ENCODE measurements at places on chromosomes 3 and 15.

DNA sequence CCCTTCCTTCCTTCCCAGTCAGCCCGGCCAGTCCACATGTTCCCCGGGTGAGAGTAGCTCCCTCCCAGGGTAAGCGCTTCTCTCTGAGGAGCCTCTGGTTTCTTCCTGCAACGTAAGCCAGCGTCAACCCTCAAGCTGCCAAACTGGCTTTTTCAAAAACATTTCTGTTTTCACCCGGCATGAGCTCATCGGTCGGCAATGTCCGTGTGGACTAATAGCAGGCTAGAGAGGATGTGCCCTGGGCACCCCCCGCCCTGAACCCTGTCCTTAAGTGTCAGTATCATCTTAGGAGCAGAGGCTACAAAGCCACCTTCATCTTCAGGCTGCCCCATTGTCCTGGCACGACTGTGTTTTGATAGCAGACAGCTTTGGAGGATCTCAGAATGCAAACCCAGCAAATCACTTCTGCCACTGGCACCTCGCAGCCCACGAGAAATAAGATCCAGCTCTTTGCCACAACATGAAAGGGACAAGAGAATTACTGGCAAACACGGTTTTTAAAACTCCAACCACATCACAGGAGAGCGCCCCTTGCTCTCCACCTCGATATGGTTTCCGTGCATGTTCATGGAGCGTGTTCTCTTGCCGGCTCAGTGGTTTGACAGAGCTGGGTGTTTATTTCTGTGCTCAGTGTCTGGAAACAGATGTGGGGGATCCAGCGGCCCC lies 9.9 kb downstream of the ALDH1A3 start:
- peak; percentile 57 for DNase-seq

- DNase-seq: no peak
These were observed 288.7 kb downstream of the SOX2 start for GRCh38 chr3:182000447-182000846.

DNA sequence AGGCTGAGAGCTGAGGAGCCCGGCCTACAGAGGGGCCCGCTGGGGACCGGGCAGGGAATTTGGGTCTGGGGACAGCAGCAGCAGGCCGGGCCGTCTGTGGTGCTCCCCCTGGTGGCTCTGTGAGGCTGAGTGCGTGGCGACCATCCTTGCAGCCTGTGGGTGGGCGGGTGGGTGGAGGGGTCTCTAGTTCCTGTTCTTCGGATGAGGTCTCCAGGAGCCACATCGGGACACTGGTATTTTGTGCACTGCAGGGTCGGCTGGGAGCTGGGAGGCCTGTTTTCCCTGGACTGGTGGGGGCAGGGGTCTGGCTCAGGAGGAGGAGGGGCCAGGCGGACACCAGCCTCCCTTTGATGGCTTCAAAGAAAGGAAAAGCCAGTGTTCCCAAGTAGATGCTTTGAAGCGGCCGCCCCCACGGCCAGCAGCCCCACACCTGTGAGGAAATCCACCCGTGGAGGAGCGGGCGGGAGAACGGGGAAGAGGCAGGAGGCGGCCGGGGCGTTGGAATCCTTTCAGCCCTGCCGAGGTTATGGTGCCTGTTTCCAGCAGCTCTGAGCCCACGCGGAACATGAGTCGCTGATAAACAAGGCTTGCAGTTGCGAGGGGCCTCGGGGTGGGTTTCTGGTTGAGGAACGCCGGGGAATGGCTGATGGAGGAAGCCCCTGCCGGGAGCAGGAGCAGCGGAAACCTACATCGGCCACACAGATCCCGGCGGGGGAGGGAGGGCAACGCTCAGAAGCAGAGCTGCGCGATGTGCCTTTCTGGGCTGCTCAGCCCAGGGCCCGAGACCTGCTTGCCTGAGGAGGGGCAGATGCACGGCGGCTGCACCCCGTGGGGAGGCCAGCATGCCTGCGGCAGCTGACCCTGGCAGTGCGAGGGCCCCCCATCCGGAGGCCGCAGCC lies 154.3 kb downstream of the NSMCE3 start:
- no peak for DNase-seq

- DNase-seq: no peak
These were observed 206.0 kb upstream of the WNT5A start for GRCh38 chr3:55692957-55693558.

GRCh38 chr3:51997172-51997571 lies 1.5 kb upstream of the RPL29 start:
- DNase-seq: no peak

GRCh38 chr3:36166477-36166876 lies 213.8 kb upstream of the STAC start:
- no peak for DNase-seq

- no peak for DNase-seq
These were observed 74.7 kb upstream of the SH3GL3 start for GRCh38 chr15:83372434-83372891.

GRCh38 chr3:45253316-45253715 lies 27.2 kb upstream of the TMEM158 start:
- DNase-seq: no peak

DNA sequence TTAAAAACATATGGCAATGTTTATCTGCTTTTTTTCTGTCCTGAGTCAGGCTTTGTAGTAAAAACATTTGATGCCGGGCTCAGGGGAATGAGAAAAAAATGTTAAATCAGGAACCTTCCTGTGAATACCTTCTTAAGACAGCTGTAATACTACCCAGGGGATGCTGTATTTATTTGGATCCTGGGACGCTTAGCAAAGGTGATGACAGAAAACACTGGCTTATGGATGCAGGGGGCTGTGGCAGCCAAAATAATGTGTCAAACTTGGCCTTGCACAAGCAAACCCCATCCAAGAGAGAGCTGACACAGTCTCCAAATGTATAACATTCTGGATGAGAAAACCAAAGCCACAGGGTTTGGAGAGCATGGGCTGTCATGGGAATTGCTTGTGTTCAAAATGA lies 438.2 kb upstream of the PROK2 start:
- peak; percentile 75 for DNase-seq

DNA sequence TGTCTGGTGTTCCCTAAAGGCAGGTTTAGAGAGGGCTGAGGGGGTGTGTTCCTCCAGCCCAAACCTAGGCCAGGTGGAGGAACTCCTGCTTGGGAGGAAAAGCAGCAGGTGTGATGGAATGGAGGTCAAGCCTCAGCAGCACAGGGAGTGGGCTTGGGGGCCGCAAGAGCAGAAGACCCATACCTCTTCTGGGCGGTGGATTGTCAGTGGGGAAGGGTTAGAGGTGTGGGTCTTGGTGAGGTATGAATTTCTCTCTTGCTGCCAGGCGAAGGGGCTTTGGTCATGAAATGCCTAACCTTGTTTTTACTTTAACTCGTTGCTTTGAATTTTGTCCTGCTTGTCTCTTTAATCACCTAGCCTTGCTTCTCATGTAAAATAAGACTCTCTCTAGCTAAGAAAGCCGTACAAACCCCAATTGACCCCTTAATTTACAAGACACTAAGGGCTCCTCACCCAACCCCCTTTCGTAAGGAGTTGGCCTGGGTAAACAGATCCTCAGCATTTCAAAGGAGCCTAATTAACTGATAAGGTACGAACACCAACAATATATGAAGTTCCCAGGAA lies 38.9 kb downstream of the DHX30 start:
- no peak for DNase-seq

DNA sequence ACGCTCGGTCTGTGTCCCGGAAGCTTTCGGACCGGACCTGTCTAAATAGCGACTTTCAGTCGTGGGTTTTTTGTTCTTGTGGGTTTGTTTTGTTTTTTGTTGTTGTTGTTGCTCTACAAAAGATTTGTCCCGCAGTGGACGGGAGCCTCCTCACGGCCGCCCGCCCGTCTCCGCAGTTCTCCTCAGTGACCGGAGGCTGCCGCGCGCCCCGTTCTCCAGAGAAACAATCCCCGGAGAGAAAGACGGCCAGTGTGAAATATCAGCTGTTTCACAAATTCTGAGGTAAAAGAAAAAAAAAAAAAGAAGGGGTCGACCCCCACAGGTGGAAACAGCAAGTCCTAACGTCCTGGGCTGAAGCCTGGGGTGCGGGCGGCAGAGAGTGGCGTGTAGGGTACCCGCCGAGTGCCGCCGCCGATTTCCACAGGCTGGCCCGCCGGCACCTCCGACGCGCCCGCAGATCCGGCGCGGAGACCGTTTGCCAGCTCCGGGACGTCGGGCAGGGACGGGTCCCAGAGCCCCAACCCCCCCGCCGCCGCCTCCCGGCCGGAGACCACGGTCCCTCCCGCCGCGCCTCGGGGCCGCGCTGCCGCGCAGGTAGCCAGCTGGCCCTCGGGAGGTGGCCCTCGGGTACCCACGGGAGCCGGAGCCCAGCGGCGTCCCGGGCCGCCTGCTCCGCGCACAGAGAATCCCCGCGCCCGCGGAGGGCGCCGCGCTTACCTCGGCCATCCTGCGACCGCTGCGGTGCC lies 478 bp downstream of the BNC1 start:
- no peak for DNase-seq

GRCh38 chr3:71680603-71681002 lies 44.6 kb downstream of the EIF4E3 start:
- DNase-seq: no peak

DNA sequence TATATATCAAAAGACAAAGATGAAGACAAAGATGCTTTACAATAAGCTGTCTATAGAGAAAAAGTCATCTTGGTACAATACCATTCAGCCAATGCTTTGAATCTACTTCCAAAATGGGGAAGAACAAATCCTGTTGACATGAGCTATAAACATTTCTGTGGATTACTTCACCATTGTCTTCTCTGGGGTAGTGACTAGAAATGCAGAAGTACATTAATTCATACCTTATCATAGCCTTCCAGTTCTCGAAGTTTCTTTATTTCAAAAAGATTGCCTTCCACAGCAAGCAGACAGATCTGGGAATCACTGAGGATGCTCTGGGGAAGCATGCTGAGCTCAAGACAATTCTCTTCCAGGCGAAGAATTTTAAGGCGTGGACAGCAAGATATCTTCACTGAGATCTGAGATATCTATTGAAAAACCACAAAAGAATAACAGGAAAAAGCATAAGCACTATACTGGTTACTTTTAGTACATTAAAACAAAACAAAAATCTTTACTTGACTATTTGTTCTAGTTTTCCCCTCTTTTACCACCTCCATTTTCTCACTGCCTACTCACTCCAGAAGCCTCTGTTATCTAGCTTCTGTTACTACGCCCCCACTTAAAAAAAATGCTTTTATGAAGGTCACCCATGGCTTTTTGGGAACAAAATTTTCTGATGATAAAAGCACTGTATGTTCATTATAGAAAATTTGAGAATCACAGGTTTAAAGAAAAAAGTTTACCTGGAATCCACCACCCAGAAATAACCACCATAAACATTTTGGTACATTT lies 3.6 kb downstream of the LRRC57 start:
- no peak for DNase-seq

GRCh38 chr3:184800349-184800930 lies 11.5 kb upstream of the VPS8 start:
- DNase-seq: no peak

GRCh38 chr3:142433110-142433509 lies 14.7 kb downstream of the XRN1 start:
- no peak for DNase-seq

DNA sequence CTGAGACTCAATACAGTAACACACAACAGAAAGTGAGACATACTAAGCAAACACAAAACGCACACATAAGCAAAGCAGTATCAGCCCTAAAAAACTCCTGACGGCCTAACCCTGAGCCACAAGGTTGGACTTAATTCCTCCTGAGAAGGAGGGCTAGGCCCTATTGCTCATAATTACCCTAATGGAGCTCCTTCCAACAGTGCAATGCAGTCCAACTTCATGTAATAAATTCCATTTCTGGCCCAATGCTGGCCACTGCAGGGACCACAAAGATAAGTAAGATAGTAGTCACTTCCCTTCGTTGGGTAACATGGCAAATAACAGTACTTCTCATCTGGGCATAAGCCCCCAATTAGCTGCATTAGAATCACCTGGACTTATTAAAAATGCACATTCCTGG lies 4.2 kb downstream of the VPS39 start:
- DNase-seq: no peak

DNA sequence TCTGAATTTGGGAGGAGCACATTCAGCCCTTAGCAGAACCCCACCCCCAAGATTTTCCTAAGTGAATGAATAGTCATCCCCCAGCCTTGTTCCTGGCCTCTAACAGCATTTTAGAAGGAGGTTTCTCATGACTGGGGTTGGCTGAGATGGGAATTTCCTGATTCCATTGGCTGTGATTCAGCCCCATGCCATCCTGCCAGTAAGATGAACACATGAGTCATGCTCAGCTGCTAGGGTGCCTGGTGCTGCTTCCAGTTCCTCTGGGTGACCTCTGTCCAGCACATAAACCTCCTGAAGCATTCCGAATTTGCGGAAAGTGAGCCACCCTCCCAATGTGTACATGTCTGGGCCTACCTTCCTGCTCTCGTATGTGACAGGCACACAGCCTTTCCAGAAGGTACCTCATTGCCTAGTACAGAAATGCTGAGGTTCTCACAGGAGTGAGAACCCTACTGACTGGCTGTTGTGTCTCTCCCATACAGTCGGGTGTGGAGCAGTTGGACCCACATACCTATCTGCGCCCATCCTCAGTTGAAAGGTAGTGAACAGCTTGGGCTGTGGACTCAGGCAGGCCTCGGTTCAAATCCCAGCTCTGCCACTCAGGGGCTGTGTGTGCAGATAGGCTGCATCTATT lies 91.7 kb downstream of the APBA2 start:
- DNase-seq: no peak

GRCh38 chr3:54641226-54642014 lies 286.4 kb downstream of the LRTM1 start:
- DNase-seq: no peak

DNA sequence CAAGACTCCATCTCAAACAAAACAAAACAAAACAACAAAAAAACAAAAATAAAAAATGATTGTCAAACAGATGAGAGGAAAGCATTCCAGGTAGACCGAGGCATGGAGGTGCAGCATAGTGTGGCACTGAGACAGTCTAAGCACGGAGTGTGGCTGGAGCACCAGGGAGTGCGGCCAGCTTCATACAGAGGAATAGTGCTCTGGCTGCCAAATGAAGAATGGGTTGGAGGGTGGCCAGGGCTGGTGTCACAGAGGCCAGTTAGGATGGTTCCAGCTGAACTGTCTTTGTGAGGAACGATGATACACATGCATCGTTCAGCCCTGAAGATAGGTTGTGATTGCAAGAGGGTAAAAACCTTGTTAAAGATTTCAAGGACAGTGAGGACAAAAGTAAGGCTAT lies 28.3 kb downstream of the MITF start:
- no peak for DNase-seq

GRCh38 chr15:74873756-74874424 lies 725 bp upstream of the SCAMP2 start:
- DNase-seq: no peak

DNA sequence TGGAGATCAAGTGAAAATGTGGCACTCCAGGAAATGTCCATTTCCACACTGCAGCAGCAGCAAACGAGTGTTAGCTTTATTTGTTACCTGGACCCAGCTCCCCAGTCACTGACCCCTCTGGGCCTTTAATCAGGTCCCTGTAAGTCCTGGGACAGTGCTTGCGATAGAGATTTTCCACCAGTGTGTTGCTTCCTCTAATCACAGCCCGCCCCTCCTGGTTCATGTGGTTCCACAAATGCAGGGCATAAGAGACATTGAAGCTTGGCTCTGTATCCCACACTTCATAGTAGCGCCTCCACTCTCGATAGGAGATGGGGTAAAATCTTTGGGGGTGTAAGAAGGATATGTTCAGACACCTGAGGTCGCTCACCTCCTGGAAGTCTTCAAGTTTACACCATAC lies 8.0 kb downstream of the A4GNT start:
- DNase-seq: no peak
